Activated CD8-positive, alpha-beta memory T cell treated with anti-CD3 and anti-CD28 coated beads for 1 hour (primary cell): ENCODE measurements at places on chromosomes 6 and 20.

GRCh38 chr6:22613695-22614094 lies 44.3 kb downstream of the HDGFL1 start:
- no peak for DNase-seq

DNA sequence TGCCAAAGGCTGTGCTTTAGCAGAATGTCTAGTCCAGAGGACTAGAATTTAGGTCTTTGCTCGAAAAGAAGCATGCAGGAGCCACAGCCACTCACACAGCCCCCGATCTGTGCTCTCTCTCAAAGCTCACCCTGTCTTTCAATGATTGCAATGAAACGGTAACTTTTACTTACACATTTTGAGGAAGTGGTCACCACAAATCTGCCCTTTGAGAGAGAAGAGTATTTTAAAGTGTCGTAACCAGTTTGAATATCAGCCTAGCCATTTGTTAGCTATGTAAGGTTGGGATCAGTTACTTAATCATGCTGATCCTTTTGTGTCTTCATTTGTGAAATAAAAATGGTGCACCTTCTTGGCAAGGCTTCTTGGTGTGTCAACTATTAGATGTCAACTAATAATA lies 209.0 kb downstream of the TFAP2A start:
- no peak for DNase-seq

DNA sequence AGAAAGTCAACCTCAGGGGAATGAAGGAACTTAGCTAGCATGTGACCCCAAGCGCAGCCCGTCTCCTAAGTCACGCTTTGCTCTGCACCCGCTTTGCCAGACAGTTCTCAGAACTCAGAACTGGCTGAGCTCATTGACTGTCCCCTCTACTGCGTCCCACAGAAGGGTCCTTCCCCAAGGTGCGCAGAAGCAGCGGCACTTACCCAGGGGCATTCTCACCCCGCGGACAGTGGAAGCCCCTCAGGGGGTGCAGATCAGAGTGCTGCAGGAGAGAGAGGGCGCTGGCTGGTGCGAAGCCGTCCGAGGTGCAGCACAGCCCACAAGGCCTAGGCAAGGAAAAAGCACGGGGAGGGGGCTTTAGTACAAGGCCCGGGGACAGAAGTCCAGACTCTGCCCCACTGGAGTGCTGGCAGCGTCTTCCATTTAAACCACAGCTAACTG lies 807 bp downstream of the SNHG17 start:
- no peak for DNase-seq

- DNase-seq = no peak
Observed at GRCh38 chr20:17044891-17045290, 181.9 kb upstream of the PCSK2 start.

DNA sequence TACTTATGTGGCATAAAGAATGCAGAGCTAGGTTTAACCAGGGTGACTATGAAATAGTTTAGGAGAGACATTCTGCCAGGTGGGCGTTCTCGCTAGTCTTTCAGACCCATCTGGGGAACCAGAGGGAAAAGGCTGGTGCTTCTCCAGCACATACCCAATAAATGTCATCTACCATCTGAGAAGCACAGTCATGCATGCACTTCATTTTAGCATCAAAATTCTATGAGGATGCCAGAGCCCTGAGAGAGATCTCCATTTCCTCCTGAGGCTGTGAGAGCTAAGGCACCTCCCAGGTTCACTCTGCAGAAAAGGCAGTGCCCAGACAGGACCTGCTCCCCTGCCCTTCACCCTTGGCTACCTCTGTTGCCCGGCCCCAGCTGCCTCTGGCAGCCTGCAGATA lies 231.7 kb upstream of the PRND start:
- DNase-seq = no peak

DNA sequence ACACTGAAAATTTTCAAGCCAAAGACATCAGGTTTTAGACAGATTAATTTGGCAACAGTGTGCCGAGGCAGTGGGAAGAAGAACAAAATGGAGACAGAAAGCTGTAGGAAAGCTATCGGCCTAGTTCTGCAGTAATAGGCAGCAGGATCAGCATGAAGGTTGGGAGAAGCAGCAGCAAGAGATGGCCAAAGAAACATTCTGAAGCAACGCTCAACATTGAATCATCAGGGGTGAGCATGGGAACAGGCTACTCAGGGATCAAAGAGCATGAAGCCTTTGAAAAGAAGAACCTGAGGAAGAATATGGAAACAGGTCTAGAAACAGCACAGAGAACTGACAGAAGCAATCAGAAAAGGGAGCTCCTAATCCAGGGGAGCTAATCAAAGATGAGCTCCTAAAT lies 7.1 kb upstream of the DST start:
- no peak for DNase-seq

GRCh38 chr6:13013681-13014503 lies 297.3 kb downstream of the PHACTR1 start:
- DNase-seq = no peak

DNA sequence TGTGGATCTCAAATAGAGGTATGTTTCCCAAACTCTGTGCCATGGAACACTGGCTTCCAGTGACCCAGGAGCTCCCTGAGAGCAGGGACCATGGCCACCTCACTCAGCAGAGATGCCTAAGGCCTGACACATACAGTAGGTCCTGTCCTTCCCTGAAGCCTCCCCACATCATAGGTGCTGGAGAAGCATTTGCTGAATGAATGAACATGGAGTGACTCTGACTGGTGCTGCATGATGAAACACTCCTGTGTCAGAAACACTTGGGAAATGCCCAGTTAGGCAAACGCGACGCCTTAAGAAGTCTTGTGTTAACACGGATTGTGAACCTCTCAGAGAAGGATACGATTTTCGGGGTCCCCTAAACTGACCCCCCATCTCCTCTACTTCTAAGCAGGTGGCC lies 14.3 kb downstream of the SLA2 start:
- no peak for DNase-seq

GRCh38 chr20:11624704-11625103 lies 293.0 kb upstream of the BTBD3 start:
- DNase-seq = no peak

DNA sequence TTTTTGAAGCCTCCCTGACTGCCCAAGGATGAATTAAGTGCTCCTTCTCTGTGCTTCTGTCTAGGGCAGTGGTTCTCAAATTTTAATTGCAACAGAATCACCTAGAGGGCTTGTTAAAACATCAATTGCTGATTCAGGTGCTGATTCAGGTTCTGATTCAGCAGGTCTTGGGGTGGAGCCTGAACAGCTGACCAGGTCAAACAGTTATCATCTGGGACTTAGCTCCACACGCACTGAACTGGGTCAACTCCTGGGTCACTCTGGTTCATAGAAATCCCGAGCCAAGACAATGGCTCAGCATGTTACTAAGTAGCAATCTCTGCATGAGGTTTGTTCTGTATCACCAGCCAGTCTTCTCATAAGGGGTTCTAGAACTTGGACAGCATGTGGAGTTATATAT lies 192.3 kb downstream of the GJA1 start:
- no peak for DNase-seq

- DNase-seq = no peak
Observed at GRCh38 chr6:162722633-162723032, 4.9 kb downstream of the PRKN start.

GRCh38 chr6:99458319-99458718 lies 33.2 kb upstream of the PNISR start:
- no peak for DNase-seq

GRCh38 chr6:27168108-27168507 lies 79.4 kb upstream of the PRSS16 start:
- DNase-seq = no peak

GRCh38 chr20:48189181-48189580 lies 403.9 kb upstream of the SULF2 start:
- no peak for DNase-seq

DNA sequence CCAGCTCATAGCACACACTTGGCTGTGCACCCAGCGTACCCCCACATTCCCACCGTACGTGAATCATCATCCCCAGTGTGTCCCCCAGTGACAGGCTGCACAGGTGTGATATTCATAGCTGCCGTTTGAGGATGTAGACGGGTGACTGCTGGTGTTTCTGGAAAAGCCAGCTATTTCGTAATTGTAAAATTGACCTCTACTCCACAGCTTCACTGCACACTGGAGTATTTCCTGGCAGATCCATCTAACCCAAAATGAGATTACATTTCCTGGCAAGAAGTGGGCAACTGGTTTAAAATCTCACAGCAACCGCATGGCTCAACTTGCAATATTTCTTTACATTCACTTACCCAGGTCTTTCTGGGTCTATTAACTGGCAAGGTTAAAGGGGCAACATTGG lies 30.3 kb downstream of the CD83 start:
- DNase-seq = no peak
